Kasumi-1 (cell line): ENCODE measurements at places on chromosomes 5 and 9.

GRCh38 chr5:119948162-119948561, 318.8 kb downstream of the FAM170A start:
- no peak for DNase-seq

- DNase-seq: peak; percentile 52
Measured at GRCh38 chr5:112737070-112737462, 619 bp upstream of the APC start.

DNA sequence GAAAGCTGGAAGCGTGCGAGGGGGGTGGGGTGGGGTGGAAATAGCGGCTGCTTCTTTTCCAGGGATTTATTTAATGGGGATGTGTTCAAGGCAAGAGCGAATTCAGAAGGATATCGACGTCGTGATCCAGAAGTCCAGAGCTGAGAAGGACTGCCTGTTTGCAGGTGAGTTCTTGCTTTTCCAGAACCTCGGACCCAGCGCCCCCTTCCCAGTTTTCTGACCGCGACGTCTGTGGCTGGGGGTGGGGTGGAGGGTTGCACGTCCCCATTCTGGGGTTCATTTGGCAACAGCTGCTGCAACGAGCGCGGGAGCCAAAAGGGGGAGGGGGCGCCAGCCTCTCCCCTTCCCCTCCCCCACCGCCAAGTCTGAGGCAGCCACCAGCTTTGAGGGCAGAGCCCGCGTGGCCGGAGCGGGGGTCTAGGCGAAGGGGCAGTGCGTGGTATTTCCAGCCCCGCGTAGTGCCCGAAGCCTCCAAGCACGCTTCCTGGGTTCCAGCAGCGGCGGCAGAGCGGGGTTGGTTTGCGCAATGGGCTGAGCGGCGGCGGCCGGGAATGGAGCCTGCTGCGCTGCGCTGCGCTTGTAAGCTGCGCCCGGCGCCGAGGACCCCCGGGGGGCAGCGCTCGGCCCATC, 701 bp downstream of the PARP8 start:
- peak; percentile 75 for DNase-seq

- no peak for DNase-seq
Measured at GRCh38 chr5:53243403-53243802, 133.8 kb upstream of the MOCS2 start.

GRCh38 chr9:71985297-71985911, 74.0 kb downstream of the C9orf85 start:
- DNase-seq: no peak

DNA sequence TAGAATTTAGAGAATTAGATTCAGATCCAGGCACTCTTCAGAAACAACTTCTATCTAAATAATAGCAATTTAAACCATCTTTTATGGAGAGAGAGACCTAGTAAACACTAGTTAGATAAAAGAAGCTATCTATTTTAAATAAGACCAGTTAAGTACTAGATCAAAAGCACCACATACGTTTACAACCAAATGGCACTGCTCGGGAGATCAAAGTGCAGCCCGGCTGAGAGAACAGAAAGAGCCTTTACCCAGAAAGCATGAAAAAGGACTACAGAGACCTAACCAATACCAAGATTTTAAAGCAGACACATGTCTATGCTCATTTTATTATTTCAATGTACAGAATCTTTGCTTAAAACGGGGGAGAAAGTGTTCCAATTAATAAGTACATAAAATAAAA, 30.8 kb downstream of the LIX1 start:
- no peak for DNase-seq

DNA sequence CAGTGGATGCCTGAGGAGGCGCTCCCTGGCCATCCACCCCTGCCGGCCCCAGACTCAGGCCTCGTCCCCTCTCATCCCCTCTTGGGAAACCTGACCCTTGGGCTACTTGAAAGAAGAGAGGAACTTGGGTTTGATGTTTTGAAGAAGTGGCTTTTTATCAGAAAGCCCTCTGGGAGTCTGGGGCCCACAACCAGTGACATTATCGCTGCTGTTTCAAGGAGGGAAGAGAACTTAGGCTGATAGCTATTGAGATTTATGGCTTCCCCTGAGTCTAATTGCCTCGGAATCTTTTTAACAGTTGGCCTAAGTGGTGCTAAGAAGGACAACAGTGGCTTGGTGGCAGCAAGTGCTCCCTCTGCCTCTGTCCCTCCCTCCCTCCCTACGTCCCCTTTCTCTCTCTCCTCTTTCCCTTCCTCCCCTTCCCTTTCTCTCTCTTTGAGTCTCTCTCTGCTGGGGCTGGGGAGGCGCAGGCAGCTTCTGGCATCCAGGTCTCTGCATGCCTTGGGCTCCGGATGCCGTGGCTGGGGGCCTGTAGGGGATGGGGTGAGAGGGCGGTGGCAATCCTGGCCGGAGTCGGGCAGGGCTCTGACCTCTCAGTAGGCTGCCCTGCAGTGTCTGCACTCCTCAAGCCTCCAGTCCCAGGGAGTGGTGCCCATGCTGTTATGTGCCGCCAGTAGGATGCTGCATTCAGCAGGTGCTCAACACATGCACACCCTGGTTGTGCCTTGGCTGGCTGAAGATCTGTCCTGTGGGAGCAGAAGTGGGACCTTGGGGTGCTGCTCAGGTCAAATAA, 49.6 kb upstream of the RXRA start:
- DNase-seq: no peak

- no peak for DNase-seq
Measured at GRCh38 chr9:128370367-128370751, 815 bp upstream of the URM1 start.

DNA sequence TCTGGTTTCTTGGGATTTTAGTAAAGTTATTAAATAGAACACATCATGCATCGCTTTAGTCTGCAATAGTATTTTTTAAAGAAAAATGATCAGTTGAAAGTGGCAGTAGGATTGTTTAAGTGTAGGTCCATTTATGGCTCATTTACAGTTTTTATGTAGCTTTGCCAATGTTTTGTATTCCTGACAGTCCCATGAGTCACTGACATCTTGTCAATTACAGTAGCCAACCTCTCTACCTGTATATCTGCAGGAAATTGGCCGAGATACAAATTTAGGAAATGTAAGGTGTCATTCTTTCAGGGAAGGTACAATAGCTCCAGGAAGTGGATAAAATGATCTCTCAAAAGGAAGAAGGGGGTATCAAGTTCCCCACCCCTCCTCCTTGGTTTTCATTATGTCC, 47.7 kb upstream of the MTAP start:
- no peak for DNase-seq

GRCh38 chr5:74272831-74273451, 367.6 kb downstream of the ENC1 start:
- no peak for DNase-seq
